ENCODE measurements at places on chromosomes 2 and 18.

GRCh38 chr18:23682472-23682871, 6.8 kb upstream of the LAMA3 start:
- DNase-seq, result no peak

GRCh38 chr2:229462112-229462511, 191.0 kb upstream of the PID1 start:
- DNase-seq, result no peak

DNA sequence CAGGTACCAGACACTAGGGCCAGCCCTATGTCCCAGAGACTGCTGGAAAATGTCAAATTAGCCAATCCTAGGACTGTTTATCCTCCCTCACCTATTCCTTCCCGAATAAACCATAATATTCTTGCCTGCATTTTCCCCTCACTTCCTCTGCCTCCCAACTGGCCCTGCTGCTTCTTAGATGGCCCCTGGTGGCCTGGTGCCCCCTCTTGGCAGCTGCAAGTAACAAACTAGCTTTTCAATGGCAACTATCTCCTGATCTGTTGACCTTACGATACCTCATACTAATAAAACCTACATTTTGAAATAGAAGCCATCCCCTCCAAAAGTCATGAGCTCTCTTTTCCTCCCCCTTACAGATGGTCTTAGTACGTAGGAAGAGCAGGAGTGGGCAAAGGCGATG, 132.0 kb downstream of the ALPK2 start:
- DNase-seq, result no peak

DNA sequence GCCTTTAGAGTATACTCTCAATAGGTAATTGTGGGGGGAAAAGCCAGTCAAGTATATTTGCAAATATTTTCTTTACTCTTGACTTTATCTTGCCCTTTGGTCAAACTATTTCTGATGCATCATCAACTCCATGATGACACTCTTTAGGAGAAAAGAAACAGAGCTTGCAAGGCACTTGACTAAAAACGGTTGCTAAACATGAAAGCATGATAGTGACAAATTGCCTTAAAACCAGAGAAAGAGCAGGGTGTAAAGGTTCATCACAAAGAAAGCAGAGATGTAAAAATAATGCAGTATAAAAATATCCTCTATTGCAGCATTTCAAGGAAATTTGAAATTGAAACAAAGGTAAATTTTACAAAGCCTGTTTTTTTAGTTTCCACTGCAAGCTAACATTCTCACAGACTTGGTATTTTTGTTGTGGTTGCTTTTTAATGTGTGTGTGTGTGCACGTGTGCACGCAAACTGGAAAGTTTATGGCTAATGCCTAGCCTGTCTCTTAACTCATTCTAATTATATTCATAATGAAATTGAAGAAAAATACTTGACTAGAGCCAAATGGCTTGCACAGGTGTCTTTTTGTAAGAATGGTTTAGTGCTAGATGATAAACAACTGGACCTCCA, 503.6 kb downstream of the ARHGAP15 start:
- DNase-seq, result no peak

- DNase-seq, result no peak
Observed at GRCh38 chr18:25075783-25076182, 276.2 kb downstream of the ZNF521 start.

- DNase-seq, result no peak
Observed at GRCh38 chr2:128198656-128199055, 107.7 kb downstream of the UGGT1 start.

DNA sequence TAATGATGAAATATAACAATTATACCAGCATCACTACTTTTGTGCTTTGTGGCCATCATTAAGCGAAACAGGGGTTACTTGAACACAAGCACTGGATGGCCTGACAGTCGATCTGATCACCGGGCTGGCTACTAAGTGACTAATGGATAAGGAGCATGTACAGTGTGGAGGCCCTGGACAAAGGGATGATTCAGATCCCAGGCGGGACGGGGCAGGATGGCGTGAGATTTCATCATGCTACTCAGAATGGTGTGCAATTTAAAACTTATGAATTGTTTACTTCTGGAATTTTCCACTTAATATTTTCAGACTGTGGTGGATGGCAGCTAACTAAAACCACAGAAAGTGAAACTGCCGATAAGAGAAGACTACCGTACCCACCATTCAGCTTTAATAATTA, 7.0 kb upstream of the CLIP4 start:
- no peak for DNase-seq

- no peak for DNase-seq
Observed at GRCh38 chr2:72750466-72750865, 75.4 kb downstream of the EXOC6B start.

DNA sequence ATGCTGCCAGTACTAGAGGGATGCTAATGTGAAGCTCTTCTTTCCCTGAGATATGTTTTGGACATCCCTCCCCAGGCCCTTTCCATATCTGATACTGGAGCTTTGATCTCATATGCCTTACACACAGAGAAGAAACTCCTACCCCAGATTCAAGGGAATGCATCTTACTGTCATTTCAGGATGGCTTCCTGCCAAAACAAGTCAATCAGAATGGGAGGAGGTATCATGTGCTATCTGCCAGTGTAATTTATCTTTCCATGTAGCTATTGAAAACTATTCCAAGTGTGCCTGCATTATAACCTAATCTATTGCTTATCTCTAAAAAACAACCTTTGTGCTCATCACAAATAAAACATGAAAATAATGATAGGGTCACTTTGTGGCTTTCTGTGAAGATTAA, 269.9 kb upstream of the SETBP1 start:
- DNase-seq, result no peak

DNA sequence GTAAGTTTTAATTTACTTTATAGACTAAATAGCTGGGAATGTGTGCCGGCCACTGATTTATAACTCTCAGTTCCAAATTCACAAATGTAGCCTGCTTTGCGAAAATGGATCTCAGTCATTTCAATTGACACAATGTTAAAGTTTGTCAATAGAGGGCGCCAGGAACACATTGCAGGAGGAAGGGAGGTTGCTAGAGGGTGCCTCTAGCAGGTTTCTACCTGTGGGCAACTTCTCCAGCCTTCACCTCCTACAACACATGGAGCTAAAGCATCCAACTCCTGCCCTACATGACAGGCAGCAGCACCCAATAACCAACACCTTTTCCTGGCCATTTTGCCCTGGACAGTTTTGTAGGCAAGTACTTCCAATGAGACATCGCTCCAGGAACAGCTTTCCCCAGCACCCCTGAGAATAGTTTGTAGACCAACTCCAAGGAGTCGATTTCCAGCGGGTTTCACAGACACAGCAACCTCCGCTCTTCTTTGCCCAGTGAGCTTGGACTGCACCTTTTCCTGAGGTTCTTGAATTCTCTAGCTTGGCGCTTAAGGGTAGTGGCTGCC, 784.8 kb upstream of the CDH2 start:
- peak; percentile 66 for DNase-seq

GRCh38 chr18:3328532-3328931, 66.6 kb downstream of the MYL12B start:
- no peak for DNase-seq

DNA sequence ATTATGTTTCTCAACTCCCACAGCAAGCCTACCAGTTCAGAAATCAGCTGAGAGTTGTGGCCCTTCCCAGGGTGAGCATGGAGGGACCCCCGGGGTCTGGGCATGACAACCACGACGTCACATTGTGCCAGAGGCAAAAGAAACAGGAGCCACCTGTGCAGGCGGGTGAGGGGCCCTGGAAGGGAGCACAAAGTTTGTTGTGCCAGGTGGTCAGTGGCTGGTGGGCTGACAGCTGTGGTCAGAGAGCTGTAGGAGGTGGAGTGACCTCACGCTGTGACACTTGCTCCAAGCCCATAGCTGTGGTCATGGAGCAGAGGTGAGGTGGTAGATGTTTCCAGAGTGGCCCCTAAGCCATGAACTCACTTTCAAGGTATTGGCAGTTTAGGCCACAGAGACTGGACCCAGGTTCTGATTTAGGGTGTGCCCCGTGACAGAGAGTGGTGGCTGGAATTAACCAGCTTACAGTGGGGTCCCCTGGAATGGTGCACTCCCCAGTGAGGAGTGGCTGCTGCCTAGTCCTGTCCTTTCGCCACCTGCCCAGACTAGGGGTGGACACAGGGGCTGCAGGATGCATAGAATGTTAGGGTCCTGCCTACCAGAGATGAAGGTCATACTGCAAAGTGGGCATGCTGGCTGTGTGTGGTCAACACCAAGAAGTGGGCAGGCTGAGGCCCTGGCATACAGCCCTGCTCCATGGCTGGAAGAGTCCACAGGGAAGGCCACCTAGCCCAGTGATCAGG, 136.4 kb downstream of the GLI2 start:
- no peak for DNase-seq

DNA sequence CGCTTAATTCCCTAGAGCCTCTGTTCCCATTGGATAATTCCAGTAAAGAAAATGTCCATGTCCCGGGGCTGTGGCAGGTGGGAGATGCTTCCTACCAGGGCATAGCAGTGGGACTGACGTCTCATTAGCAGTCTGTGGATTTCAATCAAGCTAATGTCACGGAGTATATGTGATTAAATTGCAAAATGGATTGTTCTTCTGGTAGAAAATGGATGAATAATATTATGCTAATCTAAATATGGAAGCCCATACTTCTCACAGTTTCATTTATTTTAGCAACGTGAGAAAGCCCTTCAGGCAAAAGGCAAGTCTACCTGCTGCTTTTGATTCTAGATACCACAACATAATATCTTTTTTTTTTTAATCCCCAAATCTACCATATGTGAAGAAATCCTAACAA, 185.5 kb downstream of the DNER start:
- DNase-seq, result no peak

- DNase-seq, result no peak
Observed at GRCh38 chr2:28895189-28895893, 874 bp downstream of the WDR43 start.

GRCh38 chr18:75782826-75783225, 355.3 kb upstream of the SMIM21 start:
- DNase-seq, result no peak

DNA sequence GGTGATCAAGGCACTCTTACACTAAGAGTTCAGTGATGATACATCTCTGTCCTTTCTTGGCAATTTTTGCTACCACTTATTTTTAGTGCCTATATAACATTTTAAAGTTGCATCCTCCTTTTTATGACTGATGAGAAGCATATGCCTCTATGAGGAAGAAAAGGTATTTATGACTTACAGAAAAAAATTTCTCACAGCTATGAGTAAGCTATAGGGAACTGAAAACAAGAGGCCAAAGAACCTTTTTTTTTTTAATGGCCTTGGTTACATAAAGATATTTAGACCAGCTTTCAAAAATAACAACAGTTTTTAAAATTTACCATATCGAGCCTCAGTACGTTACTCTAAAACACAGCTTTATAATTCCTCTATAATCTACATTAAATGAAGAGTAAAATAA, 21.3 kb downstream of the MBD5 start:
- no peak for DNase-seq

- DNase-seq, result no peak
Observed at GRCh38 chr18:41268271-41268670, 686.8 kb upstream of the PIK3C3 start.

DNA sequence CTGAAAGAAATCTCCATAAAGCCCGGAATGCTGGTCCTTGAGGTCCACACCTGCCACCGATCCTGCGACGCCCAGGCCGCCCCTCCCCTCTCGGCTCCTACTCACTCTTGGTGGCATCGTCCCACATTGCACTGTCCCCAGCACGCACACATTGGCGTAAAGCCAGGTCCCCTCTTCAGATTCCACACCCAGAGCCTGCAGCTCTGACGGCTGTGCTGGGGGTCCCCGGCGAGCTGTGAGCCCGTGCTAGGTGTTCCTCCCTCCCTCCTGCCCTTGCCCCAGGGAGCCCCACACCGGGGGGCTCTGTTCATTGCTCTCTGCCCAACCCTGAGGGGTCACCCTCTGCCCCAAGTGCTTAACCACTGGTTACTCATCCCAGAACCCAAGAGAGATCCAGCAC, 8.5 kb downstream of the TPO start:
- DNase-seq, result no peak

GRCh38 chr2:174044556-174044955, 79.4 kb upstream of the SP3 start:
- DNase-seq, result no peak

DNA sequence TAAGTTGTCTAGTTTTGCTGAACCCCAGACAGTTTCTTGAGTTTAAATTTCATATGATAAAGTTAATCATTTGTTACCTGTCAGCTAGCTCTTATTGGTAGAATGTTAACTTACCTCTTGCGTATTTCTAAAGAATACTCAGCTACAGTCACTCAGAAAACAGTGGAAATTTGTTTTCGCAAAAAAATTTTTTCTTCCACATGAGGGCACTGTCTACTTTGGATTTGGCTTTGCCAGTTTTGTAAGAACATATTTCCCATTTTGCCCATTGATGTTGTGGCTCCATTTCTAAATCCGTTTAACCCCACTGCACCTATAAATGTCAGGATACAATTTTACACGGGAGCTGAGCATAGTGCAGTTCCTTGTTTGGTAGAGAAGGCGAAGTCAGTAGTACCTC, 19.1 kb upstream of the GCFC2 start:
- peak; percentile 4 for DNase-seq

DNA sequence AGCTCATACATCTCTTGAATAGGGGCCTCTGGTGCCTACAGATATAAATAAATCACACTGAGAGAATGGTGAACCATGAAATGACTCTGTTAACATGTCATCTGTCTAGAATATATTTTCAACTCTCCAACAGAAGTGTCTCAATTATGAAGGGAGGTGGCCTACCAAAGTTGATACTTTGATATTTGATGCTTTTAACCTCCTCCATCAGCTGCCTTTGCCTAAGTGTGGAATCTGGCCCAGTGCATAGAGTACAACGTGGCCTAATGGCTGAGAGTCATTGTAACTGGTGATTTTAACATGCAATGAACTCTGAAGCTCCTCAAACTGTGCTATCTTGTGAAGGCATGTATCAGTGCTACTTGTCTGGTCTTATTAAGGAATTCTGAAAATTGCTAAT, 93.4 kb downstream of the MYO3B start:
- peak; percentile 60 for DNase-seq

GRCh38 chr2:164015328-164016123, 279.7 kb upstream of the FIGN start:
- no peak for DNase-seq

DNA sequence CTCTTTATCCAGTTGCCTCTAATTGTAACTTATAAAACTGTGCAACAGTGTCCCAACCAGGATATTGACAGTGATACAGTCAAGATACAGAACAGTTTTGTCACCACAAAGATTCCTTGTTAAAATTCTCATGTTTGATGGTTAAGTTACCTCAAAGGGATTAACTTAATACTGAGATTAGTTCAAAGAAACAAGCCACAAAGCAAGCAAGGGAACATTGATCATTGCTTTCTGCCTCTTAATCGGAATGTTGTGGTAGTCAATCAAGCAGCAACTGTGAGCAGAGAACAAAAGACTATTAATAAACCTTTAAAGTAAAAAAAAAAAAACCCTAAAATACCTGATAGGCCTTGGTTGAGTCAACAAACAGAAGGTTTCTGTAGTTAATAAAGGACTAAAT, 352.3 kb downstream of the PARD3B start:
- DNase-seq, result no peak

- DNase-seq, result no peak
Observed at GRCh38 chr2:1512321-1513289, 99.3 kb downstream of the TPO start.

DNA sequence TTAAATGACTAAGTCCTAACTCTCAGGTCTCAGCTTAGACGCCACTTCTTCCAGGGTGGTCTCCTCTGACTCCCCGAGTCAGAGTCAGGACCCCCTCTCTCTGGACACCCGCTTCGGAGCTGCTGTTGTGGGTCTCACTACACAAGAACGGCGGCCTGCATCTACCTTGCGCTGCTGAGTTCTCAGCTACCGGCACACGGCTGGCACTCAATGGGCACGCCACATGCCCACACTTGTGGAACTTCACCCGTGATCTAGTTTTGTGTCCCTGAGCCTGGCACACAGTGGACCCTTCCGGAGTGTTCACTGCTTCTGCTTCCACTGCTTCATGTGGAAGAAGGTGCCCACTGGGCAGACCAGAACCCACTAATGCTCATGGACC, 58.3 kb upstream of the ID2 start:
- DNase-seq, result no peak
